ENCODE measurements at places on chromosomes 2 and 18. TPM values are rescaled to one million over a fixed set of nuclear protein-coding genes. Genes with fewer than 3 reads are reported as not detected.

GRCh38 chr18:1019191-1019590 is 114.5 kb downstream of the ADCYAP1 start:
- H3K36me3 ChIP-seq = no peaks in the 10 kb centered on the region
- no peak overlapping the region for H3K4me3 ChIP-seq
- no peak overlapping the region for H3K27ac ChIP-seq
- peaks cover 44% of the 10 kb centered on the region for H3K4me1 ChIP-seq
- H3K27me3 ChIP-seq = peaks cover 24% of the 10 kb centered on the region

DNA sequence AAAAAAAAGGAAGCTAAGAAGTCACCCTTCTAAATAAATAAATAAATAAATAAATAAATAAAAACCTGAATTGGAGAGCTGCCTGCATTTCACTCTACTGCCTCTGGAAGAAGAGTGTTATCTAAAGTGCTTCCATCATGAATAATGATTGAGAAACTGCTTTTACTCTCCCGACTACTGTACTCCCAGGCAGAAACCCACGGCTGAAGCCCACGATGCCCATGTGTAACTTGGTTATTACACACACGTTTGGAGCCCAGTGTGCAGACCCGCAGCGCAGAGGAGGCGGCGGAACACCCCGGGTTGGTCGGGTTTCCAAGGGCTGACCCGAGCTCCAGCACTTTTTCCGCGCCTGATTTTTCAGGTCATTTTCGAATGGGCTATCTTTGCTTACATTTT is 697 bp upstream of the SPATS2L start:
- H3K27me3 ChIP-seq = no peaks in the 10 kb centered on the region
- peak overlapping the region; percentile 84 for H3K4me3 ChIP-seq
- peaks cover 29% of the 10 kb centered on the region for H3K4me1 ChIP-seq

DNA sequence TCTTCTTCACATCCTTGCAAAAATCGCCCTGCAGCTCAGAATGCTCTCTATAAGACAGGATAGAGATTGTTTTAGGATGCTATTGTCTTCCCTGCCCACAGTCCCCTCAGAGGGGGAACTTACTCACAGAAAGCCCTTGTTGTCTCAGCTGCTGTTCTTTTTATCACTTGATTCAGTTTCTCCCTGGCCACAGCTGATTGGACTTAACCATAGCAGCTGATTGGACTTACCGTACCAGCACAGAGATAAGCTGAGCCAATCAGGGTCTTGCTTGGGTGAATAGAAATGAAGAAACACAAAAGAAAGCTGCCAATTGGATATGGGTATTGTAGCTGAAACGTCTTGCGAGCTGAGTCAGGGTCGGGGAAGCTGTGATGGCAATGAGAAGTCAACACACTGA is 194.2 kb upstream of the MEX3C start:
- no peak for DNase-seq
- no peaks in the 10 kb centered on the region for H3K4me1 ChIP-seq
- no peaks in the 10 kb centered on the region for H3K27me3 ChIP-seq
- no peak overlapping the region for H3K27ac ChIP-seq

- no peaks in the 10 kb centered on the region for H3K4me1 ChIP-seq
- no peak overlapping the region for H3K27ac ChIP-seq
These were observed 19.3 kb upstream of the C1QL2 start for GRCh38 chr2:119177838-119178190.

DNA sequence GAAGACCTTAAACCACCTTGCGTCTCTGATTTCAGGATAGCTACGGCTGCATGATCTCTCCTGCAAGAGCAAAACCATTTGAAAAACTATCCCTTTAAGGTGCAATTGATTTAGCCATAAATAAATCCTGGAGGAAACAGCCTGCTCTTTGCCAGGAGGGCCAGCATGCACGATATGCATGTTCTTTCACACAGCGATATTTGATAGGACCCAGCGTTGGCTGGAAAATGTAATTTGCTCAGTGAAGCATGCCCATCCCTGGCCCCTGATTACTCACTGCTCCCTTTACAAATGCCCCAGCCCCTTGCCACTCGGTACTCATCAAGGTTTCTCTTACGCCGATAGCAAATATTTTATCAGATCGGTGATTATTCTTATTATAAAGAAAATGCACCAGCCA is 315.4 kb downstream of the CDH2 start:
- no peaks in the 10 kb centered on the region for H3K36me3 ChIP-seq
- H3K4me1 ChIP-seq = no peaks in the 10 kb centered on the region
- no peak overlapping the region for H3K4me3 ChIP-seq
- no peak overlapping the region for H3K27ac ChIP-seq
- H3K27me3 ChIP-seq = no peaks in the 10 kb centered on the region

DNA sequence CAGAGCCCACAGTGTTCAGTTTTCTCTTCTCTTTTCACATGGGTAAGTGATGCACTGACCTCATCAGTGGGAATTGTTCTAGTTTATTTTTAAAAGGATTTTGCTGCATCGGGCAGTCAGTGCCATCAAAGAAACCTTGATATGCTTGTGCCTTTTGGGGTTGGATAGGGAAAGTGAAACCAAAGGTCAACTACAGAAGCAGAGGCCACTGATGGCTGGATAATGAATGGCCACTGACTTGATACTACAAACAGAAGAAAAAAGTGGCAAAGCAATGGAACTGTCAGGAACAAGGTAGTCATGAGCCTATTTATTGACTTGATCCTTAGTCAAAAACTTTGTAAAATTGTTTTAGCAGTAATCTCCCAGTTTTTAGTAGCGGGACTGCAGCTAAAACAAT is 636.3 kb upstream of the ZEB2 start:
- H3K4me3 ChIP-seq = no peak overlapping the region
- no peak overlapping the region for H3K27ac ChIP-seq
- no peak for DNase-seq

GRCh38 chr18:48663931-48664847 is 125.4 kb downstream of the CTIF start:
- peaks cover 4% of the 10 kb centered on the region for H3K4me1 ChIP-seq
- DNase-seq = peak; percentile 88
- H3K4me3 ChIP-seq = no peak overlapping the region
- H3K27me3 ChIP-seq = no peaks in the 10 kb centered on the region

DNA sequence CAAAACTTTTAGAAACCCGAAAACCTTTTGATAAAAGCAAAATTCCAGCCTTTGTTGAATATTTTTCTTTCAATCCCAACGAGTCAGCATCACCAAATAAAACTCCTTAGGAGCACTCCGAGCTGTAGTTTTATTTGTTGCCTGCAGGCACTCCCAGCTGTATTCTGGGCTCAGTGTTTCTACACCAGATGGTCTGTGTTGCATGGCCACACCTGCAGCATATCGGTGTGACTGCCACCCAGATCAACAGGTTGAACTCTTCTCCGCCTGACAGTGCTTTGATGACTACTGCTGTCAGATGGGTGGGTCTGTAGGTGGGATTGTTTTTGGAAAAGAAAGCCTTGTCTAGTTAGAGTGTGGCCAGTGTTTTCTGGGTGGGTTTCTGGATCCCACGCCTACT is 32.7 kb downstream of the APCDD1 start:
- no peak overlapping the region for H3K4me3 ChIP-seq
- peaks cover under 1% of the 10 kb centered on the region for H3K4me1 ChIP-seq
- no peaks in the 10 kb centered on the region for H3K36me3 ChIP-seq
- no peak overlapping the region for H3K27ac ChIP-seq
- H3K27me3 ChIP-seq = peaks cover under 1% of the 10 kb centered on the region

- H3K36me3 ChIP-seq = no peaks in the 10 kb centered on the region
- DNase-seq = peak; percentile 33
- no peaks in the 10 kb centered on the region for H3K4me1 ChIP-seq
- no peak overlapping the region for H3K4me3 ChIP-seq
- no peaks in the 10 kb centered on the region for H3K27me3 ChIP-seq
- H3K27ac ChIP-seq = no peak overlapping the region
These were observed 103.4 kb upstream of the CAVIN2 start for GRCh38 chr2:191950132-191950874.

DNA sequence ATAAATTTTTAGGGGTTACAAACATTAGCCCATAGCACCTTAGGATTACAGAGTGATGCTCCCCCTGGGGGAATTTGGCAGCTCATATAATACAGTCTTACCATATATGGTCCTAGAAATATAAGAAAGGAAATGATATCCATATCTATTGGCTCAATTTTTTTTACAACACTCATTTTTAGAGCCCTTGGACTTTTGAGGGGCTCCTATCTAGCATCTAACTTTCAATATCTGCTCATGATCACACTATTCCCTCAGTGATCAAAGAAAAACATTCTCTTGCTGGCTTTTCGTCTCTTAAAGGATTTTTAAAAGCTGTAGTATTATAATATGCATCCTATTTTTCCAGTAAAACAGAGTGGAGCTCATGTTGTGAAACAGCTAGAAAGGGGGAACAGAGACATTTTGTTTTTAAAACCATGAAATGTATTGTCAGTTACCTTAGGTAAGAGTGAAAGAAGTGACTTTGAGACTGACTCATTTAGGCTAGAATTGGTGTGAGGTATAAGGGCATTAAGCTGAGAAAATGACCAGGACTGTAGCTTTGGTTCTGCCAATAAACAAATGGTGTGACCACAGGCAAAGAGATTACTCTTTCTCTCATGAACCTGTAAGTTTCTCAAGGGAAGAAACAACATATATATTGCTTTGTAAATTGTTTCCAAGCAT is 65.8 kb downstream of the ALPK2 start:
- no peak overlapping the region for H3K4me3 ChIP-seq
- no peak for DNase-seq
- H3K27ac ChIP-seq = no peak overlapping the region
- H3K36me3 ChIP-seq = no peaks in the 10 kb centered on the region
- H3K27me3 ChIP-seq = no peaks in the 10 kb centered on the region

- H3K4me1 ChIP-seq = no peaks in the 10 kb centered on the region
- no peaks in the 10 kb centered on the region for H3K36me3 ChIP-seq
- no peak overlapping the region for H3K4me3 ChIP-seq
- DNase-seq = peak; percentile 74
- no peaks in the 10 kb centered on the region for H3K27me3 ChIP-seq
- no peak overlapping the region for H3K27ac ChIP-seq
These were observed 8.2 kb upstream of the TMEM182 start for GRCh38 chr2:102753563-102754159.

DNA sequence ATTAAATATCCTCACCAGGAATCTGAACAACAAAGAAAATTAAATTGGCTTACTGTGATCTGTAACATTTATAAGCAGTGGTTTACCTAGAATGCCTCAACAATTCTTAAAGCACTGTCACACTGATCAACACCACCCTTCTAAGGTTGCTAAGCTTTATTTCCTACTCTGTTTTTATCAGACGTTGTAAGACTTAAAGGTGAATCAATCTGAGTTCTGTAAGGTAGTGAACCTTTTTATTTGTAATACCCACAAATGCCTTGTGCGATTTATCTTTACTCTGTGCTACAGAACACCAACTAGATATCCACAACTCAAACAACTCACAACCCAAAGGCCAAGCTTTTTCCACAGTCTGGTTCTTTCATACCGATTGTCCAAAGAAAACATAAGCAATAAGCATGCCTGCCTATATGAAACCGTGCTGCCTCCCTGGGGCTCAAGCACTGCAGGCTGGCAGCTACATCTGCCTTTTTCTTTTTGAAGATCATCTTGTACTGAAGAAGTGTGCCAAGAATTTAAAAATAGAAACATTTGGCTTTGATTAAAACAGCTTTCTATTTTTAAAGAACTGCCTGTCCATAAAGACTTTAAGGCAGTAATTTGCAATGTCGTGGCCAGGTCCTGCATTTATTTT is 490.7 kb downstream of the NUP35 start:
- peaks cover 13% of the 10 kb centered on the region for H3K4me1 ChIP-seq
- no peak overlapping the region for H3K4me3 ChIP-seq
- no peak for DNase-seq

DNA sequence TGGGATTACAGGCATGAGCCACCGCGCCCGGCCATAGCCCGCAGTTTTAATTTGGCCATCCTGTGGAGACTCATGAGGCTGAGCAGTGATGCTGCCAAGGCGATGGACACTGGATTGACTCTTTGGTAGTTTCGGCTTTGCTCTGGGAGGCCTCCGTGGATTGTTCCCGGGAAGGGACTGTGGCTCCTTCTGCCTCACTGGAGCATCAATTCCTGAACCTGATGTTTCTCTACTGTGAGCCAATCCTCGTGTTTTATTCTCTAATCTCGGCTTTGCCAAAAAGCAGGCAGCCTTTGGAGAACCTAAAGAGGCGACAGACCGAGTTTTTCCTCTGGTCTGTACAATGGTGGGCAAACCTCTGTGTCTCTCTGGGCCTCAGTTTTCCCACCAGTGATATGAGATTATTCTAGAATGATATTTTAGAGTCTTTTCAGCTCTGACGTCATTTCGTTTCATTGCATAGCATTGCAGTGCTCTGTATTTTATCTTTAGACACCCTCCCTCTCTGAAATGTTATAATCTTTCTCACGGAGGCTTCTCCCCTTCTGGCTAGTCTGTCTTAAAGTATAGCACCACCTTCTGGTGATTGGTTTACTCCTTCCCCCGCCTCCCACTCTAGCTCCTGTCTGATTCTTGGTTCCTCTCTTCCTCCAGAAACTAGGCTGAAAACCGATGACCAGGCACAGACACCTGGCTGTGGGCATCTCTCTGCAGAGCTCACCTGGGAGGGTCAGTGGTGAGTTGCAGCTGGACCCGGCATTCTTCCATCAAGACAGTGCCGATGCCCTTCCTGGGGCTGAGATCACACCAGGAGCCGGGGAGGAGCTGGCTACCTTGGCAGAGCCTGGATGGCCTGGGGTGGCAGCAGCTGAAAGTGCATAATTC is 341.3 kb downstream of the MYCN start:
- H3K27ac ChIP-seq = no peak overlapping the region
- H3K4me3 ChIP-seq = no peak overlapping the region
- peak; percentile 86 for DNase-seq
- no peaks in the 10 kb centered on the region for H3K4me1 ChIP-seq
- no peaks in the 10 kb centered on the region for H3K36me3 ChIP-seq

- H3K4me3 ChIP-seq = no peak overlapping the region
- no peaks in the 10 kb centered on the region for H3K27me3 ChIP-seq
- H3K27ac ChIP-seq = no peak overlapping the region
These were observed 7.3 kb downstream of the TEX51 start for GRCh38 chr2:126905991-126906390.

GRCh38 chr2:45274250-45274926 is 265.1 kb upstream of the SIX2 start:
- DNase-seq = peak; percentile 37
- no peak overlapping the region for H3K27ac ChIP-seq
- H3K27me3 ChIP-seq = no peaks in the 10 kb centered on the region
- H3K36me3 ChIP-seq = no peaks in the 10 kb centered on the region
- H3K4me1 ChIP-seq = peaks cover 14% of the 10 kb centered on the region

DNA sequence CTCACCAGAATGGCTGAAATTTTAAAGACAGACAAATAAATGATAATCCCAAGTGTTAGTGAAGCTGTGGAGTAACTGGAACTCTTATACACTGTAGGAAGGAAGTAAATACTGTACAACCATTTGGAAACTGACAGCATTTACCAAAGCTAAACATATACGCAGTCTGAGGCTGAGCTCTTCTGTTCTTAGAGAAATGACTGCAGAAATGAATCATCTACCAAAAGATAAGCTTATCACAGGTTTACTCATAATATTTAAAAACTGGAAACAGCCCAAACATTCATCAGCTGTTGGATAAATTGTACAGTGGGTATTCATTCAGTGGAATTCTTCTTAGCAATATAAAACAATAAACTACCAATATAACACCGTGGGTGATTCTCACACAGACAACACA is 218.2 kb upstream of the RAB12 start:
- no peaks in the 10 kb centered on the region for H3K36me3 ChIP-seq
- no peak for DNase-seq
- H3K4me1 ChIP-seq = peaks cover 11% of the 10 kb centered on the region
- no peaks in the 10 kb centered on the region for H3K27me3 ChIP-seq
- H3K4me3 ChIP-seq = no peak overlapping the region

NBEAL1 gene
- total RNA-seq = 13.3 TPM

RGPD8 gene
- total RNA-seq = 4.9 TPM

ZNF521 gene
- 10.4 TPM for total RNA-seq

SCN3A gene
- not detected for total RNA-seq

ALK gene
- 0.35 TPM for total RNA-seq

FSIP2 gene
- 3.8 TPM for total RNA-seq

HOXD9 gene
- not detected for total RNA-seq

LYG2 gene
- total RNA-seq = not detected

ZNF396 gene
- 0.85 TPM for total RNA-seq

ASXL3 gene
- total RNA-seq = 2.6 TPM
